ENCODE measurements at places on chromosomes 13 and 19.

GRCh38 chr19:4034048-4035017 lies 26.8 kb downstream of the PIAS4 start:
- DNase-seq, result no peak

DNA sequence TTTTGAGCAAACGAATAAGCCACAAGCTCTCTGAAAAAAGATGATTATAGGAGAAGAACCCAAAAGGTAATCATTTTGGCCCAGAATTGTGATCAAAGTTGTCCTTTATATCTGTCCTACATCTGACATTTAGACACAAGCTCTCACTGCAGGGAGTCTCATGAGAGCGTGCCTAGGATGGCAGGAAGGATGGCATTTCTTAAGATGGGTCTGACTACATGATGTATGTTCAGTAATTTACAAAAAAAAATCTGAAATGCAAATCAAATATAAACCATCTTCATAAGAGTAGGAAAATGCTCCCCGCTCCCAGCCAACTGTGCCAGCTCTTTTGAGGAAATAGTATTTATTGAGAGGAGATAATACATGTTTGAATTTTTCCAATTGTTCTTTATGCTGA lies 81.0 kb upstream of the MBNL2 start:
- DNase-seq, result no peak

- no peak for DNase-seq
These were observed 25.2 kb upstream of the PDCD5 start for GRCh38 chr19:32555786-32556185.

- no peak for DNase-seq
These were observed 201.7 kb upstream of the UBL3 start for GRCh38 chr13:30052120-30052519.

DNA sequence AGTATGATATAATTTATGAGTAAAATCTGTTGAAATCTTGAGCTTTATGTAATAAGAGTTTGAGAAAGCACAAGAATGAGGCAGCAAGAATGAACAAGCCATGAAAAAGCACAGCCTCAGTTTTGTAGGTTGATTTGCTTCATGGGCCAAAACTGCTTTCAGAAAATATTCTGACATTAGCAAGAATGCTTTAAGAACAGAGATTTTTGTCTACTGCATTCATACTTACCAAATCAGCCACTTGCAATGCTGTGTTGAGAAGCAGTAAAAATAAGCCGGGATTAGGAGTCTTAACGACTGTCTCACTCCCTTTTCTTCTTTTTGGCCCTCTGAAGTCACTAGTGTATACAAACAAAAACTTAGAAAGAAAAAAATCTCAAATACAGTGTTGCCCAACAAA lies 114.5 kb downstream of the POSTN start:
- DNase-seq, result no peak

- no peak for DNase-seq
These were observed 94.1 kb downstream of the STK24 start for GRCh38 chr13:98482476-98483444.

Data from stimulated activated effector memory CD8-positive, alpha-beta T cell treated with anti-CD3 and anti-CD28 coated beads, Interleukin-12 subunit alpha, Interleukin-12 subunit beta, amount 100 ng/mL, for 72 hours (primary cell).